ENCODE measurements at places on chromosomes 2 and 18. TPM values are rescaled to one million over a fixed set of nuclear protein-coding genes. Genes with fewer than 3 reads are reported as not detected.

Gene RRM2
- 43.2 TPM for polyA plus RNA-seq

Gene EIF2AK2
- 3.6 TPM for polyA plus RNA-seq

Gene PSMA8
- polyA plus RNA-seq = 0.04 TPM

Gene OLA1
- 40.2 TPM for polyA plus RNA-seq

Gene SP140
- polyA plus RNA-seq = 0.28 TPM

Data from esophagus (tissue), 2 donors.